ENCODE measurements at places on chromosomes 3 and 15. TPM values are rescaled to one million over a fixed set of nuclear protein-coding genes. Genes with fewer than 3 reads are reported as not detected.

DNA sequence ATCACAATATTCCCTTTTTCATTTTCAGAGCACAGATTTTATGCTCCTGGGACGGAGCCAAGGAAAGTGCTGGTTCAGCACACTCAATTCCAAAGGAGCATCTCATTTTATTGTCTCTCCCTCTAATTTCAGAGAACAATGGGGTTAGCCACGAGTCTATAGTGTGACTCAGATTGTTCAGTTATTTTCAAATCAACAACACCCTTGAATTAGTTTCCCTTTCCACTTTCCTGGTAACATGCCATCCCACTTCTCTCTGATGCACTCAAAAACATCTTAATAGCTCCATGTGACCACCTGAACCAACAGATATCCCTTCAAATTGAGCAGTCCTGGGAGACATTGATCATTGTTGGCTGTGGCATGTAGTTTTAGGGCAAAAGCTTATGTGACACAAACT is 389.7 kb upstream of the MDFIC2 start:
- DNase-seq, result no peak

DNA sequence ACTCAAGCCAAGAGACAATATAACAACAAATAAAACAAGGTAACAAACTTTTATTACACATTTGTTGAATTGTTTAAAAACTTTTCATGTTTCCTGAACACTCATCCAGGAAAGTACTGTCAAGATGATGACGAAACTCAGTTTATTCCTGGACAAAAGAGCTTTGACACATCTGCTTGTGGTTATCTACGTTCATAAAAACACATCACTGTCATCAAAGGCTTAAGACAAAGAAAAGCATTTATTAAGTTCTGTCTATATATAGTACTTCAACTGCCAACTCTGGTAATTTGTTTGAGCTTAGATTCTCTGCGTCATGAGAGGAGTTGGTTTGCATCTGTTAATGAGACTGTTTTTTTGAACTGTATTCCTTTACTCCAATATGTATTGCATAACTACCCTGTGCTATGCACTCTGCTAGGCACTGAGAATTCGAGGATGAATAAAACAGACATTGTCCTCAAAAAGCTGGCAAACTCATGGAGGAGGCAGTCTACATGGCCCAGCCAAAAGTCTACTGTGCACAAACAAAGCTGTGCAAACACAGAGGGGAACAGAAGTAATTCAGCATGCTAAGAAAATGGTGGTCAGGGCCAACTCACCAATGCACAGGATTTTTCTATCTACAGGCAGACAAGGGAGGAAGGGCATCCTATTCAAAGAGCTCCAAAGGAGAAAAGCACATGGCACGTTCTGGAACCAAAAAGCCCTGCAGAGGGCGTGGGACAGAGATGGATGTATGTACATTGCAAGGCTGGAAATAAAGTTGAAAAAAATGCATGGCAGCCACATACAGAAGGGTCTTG is 21.5 kb downstream of the PLD1 start:
- DNase-seq, result no peak

- DNase-seq, result no peak
These were observed 72.1 kb downstream of the RSL24D1 start for GRCh38 chr15:55124616-55125015.

GRCh38 chr3:145959457-145960088 is 201.4 kb downstream of the PLOD2 start:
- no peak for DNase-seq

- no peak for DNase-seq
These were observed 36.1 kb upstream of the PFN2 start for GRCh38 chr3:150006794-150007193.

DNA sequence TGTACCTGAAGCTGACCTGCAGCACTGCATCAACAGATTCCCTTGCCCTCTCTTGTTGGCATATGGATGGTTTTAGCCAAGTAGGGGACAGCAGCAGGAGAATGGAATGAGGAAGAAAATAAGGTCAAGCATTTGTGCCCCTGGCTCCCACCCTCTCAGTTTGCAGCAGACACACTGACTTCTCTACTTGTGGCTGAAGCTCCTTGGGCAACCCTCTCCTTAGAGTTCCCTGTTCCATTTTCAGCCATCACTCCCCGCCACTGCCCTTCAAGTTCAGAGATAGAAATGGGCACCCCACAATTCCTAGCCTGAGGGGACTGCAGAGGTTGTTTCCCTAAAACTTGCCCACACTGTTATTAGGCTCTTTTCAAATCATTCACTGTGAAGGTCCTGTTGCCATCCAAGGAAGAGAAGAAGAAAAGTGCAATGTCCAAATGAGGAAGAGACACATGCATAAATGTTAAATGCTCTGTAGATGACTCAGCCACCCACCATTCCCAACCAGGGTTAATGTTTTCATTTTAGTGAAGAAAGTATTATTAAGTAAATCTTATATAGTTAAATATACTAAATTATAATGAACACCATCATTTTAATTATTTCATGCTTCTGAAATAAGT is 295.9 kb upstream of the UBE2E2 start:
- DNase-seq, result no peak

- no peak for DNase-seq
These were observed 230.6 kb downstream of the ZMAT3 start for GRCh38 chr3:178841011-178841410.

- DNase-seq, result peak; percentile 17
These were observed 238.7 kb downstream of the SV2B start for GRCh38 chr15:91338766-91339165.

DNA sequence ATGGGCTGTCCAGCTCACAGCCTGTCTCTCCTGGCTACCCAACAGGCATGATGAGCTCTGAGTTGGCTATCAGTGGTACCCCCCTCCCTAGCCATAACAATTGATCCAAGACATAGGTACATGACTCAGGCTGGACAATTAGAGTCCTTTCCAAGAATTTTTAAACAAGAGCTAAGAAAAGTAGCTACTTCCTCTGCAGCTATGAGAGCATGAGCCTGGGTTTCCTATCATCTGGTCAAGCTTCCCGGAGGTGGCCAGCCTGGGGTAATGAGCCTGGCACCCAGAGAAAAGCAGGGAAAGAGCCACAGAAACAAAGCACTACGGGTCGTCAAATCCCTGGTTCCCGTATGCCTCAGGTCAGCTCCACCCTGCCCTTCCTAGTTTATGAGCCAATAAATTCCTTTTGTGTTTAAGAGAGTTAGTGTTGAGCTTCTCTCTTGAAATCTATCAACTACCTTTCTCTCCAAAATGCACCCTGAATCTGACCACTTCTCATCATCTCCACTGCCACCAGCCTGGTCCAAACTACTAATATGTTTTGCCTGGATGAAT is 2.3 kb upstream of the SLC51B start:
- DNase-seq, result no peak

DNA sequence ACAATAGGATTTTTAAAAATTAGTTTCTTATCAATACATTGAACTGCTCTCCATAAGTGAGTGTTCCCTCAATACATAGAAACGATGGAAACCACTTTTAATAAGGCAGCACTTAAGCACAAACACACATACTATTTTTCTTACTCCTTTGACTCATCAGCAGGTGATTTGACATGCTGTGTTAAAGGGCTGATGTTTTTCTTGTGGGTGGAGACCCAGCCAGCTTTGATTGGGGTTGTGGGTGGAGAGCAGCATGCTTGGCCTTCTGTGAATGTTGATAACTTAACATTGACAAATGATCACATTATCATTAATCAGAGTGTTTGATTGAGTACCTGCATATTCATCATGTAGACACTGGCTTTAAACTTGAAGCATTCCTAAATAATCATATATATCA is 223.0 kb upstream of the DPH6 start:
- DNase-seq, result no peak

DNA sequence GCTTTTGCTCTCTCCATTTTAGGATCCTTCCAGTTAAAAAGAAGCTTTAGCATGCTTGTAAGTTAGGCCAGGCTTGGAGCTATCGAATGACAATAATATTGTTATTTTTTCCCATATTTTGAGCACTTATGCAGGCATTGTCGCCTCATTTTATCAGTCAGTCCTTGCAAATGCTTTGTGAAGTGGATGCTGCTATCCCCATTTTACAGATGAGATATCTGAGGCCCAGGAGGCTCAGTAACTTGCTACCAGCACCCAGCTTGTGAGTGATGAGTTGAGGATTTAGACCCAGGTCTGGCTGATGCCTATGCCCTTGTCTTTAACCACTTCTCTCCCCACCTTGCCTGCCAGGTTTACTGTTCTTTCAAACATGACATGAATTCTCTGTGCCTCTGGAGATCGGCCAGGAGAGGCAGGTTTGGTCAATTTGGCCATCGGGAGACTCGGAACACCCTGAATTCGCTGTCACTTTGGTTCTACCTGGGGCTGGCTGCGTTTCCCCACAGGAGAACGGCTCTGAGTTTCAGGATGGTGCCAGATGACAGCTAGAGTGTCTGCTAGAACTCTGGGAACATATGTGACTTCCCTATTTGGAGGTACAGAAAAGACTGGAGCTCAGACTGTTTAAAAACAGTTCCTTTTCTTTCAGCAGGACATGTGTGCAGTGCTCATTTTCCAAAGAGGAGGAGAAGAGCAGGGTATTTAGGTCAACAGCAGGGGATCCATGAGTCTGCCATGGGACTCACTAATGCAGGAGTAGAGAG is 25.5 kb upstream of the ZNF710 start:
- DNase-seq, result no peak

DNA sequence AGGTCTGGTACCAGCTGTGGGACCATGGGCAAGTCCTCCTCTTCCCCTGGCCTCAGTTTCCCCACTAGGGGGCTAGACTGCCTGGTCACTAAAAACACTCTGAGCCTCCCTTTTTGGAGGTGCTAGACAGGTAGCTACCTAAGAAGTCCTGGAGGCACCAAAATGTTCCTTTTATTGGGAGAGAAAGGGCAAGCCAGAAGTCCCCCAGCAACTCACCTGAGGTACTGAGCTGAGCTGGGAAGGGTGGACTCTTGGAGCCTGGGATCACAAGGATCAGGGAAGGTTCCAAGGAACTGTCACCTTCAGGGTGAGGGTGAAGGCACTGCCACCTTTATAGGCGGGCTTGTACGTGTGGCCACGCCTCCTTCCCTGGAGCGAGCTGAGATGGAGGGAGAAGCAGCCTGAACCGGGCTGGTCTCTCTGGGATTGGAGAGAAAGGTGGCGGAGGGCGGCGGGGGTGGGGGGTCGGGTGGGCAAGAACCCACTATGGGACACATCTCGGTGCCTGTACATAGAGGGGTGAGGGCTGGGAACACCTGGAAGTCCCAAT is at the start of gene CYP1A1:
Gene CYP1A1 (minus strand): TSS at position 304 of the 550 bp plus-strand sequence. CDS start 2,431 bp downstream, outside the sequence.
- DNase-seq, result no peak

- no peak for DNase-seq
These were observed 436.9 kb upstream of the ZNF717 start for GRCh38 chr3:76222201-76222600.

- no peak for DNase-seq
These were observed 52.9 kb upstream of the SEC13 start for GRCh38 chr3:10373686-10374261.

- DNase-seq, result no peak
These were observed 108.0 kb downstream of the IL1RAP start for GRCh38 chr3:190621927-190622326.

DNA sequence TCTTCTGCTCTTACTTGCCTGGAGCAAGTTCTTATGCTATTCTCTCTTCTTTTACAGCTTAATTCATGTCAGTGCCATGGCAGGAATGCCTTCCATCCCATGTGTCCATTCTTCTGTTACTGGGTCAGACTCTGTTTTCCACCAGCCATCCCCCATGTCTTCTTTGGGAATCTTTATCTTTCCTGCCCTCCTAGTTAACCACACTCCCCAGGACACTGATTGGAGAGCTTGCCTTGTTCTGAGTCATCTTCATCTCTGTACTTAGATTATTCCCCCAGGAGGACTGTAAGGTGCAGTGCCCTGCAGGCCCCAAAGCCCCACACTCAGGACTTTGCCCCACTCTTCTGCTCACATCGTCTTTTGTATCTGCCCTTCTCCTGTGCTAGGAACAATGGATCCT is 3.6 kb downstream of the ABHD17C start:
- no peak for DNase-seq

DNA sequence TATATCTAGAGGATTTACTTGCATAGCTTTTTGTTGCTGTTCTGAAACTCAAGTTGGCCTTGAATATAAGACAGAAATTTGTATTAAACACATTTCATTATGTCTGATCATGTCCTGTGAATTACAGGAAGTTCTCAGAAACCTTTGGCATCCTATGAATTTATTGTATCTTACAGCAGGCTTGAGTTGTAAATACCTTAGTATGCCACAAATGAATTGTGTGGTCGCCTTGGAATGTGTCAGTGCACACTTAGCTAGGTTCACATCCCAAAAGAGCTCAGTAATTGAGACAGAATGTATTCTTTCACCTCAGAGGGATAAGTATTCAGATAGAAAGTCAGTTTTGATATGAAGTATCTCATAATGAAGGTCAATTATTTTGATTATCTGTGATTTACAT is 83.4 kb downstream of the NEK11 start:
- DNase-seq, result no peak

ITGB5 gene
- total RNA-seq, result 32.9 TPM

EFCAB12 gene
- total RNA-seq, result not detected

SYNPR gene
- total RNA-seq, result 0.95 TPM

SPRED1 gene
- total RNA-seq, result 94.4 TPM

MUC20 gene
- total RNA-seq, result 12.7 TPM

ADAMTSL3 gene
- 56.9 TPM for total RNA-seq

COL6A5 gene
- total RNA-seq, result 6.1 TPM

SHC4 gene
- 8.8 TPM for total RNA-seq

KBTBD13 gene
- total RNA-seq, result 0.32 TPM

PATL2 gene
- 1.7 TPM for total RNA-seq

CLEC3B gene
- total RNA-seq, result 89.4 TPM

Data from urinary bladder (tissue), 4 donors.